NCI-H1930 (cell line): ENCODE measurements at places on chromosomes 2 and 18.

DNA sequence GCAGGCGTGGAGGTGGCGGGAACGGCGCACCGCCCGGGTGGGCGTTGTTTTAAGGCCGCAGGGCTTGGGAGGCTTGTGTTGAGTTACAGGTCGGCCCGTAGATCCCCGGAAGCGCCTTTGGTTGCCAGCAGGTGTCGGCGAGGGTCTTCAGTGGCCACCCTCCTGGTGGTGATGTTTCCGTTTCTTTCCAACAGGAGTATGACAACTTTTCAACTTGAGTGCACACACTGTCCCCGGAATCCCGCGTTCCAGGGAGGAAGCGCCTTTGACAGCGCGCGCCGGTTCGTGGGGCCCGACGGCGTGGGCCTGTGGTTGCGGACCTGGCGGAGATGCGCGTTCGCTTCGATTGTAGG lies 1.0 kb upstream of the HDAC4 start:
- DNase-seq = peak; percentile 59

DNA sequence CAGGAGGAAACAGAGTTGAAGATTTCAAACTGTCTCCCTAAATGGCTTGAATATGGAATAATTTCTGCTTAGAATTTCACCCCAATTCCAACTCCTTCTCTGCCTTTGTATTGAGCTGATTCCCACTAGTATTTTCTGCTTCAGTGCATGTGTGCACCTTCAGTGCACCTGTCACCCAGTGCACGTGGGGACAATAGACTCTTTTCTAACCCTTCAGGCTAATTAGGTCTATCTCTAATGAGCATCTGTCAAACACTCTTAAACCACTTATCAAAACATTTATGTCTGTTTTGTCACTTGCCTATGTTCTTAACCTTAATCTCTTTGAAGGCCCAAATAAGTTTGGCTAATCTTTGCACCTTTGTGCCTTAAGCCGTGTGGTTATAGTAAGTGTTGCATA lies 232.0 kb upstream of the NETO1 start:
- DNase-seq = no peak

DNA sequence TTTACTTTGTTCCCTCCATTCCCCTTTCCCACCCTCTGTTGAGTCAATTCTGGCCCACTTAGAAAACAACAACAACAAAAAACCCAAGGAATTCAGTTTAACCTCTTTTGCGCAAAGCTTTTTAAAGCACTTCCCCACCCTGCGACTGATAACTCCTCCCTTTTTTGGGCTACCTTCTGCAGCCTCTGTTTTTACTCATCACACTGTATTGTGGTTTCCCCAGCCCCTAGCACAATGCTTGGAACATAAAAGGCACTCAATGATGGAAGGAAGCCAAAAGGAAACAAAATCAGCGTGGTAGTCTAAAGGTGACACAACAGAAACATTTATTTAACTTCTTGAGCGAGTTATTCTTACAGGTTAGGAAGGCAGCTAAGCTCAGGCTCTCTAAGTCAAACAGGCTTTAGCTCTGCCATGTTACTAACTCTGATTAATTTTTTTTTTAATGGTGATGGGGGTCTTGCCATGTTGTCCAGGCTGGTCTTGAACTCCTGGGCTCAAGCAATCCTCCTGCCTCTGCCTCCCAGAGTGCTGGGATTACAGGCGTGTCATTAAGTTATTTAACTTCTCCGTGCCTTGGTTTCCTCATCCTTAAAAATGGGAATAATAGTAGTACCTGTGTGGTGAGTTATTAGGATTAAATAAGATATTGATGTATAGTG lies 1.3 kb downstream of the CEP68 start:
- DNase-seq = no peak

GRCh38 chr18:74400813-74401212 lies 56.3 kb downstream of the DIPK1C start:
- DNase-seq = no peak

DNA sequence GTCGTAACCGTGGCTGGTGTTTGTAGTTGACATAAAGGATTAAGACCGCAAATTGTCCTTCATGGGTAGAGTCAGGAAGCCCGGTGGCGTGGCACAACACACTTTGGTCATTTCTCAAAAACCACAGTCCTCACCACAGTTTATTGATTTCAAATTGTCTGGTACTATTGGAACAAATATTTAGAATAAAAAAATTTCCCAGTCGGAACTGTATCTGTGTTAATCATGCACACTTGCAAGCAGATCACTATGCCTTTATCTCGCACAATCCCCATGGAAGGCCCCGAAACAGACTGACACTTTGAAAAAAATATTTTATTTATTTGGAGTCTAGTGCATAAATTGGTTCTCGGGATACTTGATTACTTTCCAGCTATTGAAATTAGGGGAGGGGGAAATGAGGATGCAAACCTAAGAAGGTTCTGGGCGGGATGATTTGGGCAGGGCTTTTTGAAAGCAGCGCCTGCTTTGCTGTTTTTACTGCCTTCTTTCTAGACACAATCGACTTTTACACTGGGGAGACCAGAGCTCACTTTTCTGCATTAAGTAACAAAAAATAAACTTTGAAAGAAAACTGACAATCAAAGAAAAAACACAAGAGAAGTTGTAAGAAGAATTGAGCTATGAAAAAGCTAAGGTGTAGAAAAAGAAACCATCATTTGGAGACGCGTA lies 15.4 kb upstream of the HOXD1 start:
- DNase-seq = no peak

DNA sequence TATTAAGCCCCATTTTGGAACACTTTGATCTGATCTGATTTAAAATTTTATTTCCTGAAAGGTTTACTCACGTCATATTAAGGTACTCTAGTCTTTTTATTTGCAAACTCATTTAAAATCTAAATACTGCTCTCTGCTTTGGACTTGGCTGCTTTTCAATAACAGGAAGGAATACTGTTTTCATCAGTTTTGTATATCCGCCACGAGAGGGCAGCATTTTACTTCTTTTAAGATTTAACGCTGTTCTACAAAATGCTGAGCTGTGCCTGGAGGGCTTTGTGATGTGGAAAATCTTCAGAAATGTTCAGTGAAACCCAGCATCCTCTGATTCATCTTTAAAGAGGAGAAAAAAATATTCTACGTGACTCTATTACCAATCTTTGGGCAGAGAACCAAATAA lies 37.5 kb upstream of the SLC38A11 start:
- DNase-seq = peak; percentile 66
